ENCODE measurements at places on chromosomes 7 and 10.

GRCh38 chr10:60448246-60448645 lies 58.6 kb upstream of the ANK3 start:
- H3K36me3 ChIP-seq, result no peaks in the 10 kb centered on the region
- H3K27me3 ChIP-seq, result no peaks in the 10 kb centered on the region
- DNase-seq, result no peak
- H3K4me1 ChIP-seq, result no peaks in the 10 kb centered on the region

GRCh38 chr7:132187391-132187790 lies 388.9 kb downstream of the PLXNA4 start:
- H3K36me3 ChIP-seq, result no peaks in the 10 kb centered on the region
- H3K4me1 ChIP-seq, result no peaks in the 10 kb centered on the region
- no peak overlapping the region for H3K4me3 ChIP-seq
- no peak for DNase-seq

DNA sequence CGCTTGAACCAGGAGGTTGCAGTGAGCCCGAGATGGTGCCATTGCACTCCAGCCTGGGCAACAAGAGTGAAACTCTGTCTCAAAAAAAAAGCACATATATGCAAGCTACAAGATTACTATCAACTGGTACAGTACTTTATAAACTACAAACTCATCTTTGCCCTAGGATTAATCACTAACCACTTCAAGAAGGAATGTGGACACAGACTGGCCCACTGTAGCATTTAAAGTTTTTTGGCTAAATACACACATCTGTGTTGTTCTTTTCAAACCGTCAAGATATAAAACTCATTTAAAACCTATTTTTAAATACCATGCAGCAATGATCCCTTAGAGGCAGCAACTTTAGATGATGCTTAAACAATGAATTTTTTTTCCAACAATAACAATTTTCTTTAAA lies 205.4 kb downstream of the IMMP2L start:
- no peaks in the 10 kb centered on the region for H3K4me1 ChIP-seq
- no peak overlapping the region for H3K4me3 ChIP-seq
- no peak for DNase-seq
- no peaks in the 10 kb centered on the region for H3K27me3 ChIP-seq
- H3K36me3 ChIP-seq, result no peaks in the 10 kb centered on the region

DNA sequence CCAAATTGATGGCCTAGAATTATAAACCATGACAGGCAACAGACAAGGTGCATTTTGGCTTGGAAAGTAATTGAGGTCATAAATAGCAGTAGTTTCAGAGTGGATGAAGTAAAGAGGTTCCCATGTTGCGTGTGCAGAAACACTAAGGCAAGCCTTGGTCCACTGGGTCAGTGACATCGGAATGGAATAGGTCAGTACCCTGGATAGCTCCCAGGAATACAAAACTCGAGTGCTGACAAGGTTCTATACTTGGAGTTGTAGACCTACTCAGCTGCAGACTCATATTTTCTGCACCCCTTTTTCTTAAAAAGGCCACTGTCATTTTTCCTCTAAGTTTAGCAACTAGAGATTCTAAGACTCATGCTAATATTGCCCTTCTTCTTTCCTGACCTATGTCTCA lies 132.8 kb downstream of the DYNC1I1 start:
- H3K36me3 ChIP-seq, result no peaks in the 10 kb centered on the region
- no peaks in the 10 kb centered on the region for H3K4me1 ChIP-seq
- H3K27ac ChIP-seq, result no peak overlapping the region
- peaks cover 56% of the 10 kb centered on the region for H3K27me3 ChIP-seq
- H3K4me3 ChIP-seq, result no peak overlapping the region
- DNase-seq, result no peak

DNA sequence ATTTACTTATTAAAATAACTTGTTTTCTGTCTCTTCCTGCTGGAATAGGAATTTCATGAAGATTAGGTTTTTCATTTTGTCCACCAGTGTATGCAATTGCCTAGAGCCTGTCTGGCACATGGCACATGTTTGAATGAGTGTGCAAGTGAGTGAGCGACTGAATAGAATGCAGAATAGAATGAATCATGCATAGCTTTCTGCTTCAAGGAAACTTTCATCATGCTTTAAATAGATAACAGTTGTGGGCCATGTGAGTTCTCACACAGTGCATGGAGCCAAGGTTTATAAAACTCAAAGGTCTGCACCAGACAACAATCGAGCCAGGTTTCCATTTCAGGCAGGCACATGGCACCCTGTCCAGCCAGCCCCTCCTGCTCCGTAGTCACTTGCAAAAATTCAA lies 74.2 kb upstream of the HECW1 start:
- H3K4me1 ChIP-seq, result no peaks in the 10 kb centered on the region
- no peak overlapping the region for H3K4me3 ChIP-seq
- no peaks in the 10 kb centered on the region for H3K27me3 ChIP-seq
- DNase-seq, result no peak
- no peaks in the 10 kb centered on the region for H3K36me3 ChIP-seq

DNA sequence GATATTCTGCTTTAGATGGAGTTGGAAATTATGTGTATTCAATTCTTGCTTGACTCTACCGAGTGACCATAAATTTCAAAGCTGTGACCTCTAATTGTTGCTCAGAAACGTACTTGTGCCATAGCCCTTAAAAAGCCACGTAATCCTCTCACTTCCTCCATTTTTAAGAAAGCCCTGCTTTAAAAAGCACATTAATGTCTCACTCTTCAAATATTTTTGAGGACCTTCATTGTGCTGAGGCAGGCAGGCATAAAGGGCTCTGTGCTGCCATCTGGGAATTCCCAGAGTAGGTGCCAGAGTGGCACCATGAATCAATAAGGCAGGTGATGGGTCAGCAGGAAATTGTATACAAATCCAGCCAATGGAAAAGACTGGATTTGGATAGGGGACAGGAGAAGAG lies 97.7 kb upstream of the FAM204A start:
- H3K27ac ChIP-seq, result no peak overlapping the region
- H3K27me3 ChIP-seq, result 0 out of 2 replicates have a peak, but pooled peaks cover 5% of the 10 kb centered on the region
- no peaks in the 10 kb centered on the region for H3K4me1 ChIP-seq
- no peak overlapping the region for H3K4me3 ChIP-seq
- DNase-seq, result no peak

DNA sequence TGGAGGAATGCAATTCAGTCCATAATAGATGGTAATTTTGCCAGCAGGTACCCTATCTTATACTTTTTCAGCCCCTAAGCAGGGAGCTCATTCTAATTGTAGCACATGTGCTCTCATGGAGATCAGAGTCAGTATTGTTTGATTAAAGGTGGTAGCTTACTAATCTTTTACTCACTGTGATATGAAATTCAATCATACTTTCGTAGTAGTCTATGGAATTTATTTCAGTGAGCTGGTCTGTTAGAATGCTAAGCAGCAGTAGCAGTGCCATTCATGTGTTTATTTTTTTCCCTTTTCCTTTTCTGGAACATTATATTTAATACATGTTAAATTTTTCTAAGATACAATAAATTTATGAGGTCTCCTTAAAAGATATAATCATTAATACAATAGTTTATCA lies 109.0 kb downstream of the ST7 start:
- no peaks in the 10 kb centered on the region for H3K4me1 ChIP-seq
- H3K4me3 ChIP-seq, result no peak overlapping the region
- H3K36me3 ChIP-seq, result no peaks in the 10 kb centered on the region
- H3K27me3 ChIP-seq, result no peaks in the 10 kb centered on the region

GRCh38 chr7:158606129-158606528 lies 18.5 kb upstream of the PTPRN2 start:
- no peak overlapping the region for H3K27ac ChIP-seq
- H3K27me3 ChIP-seq, result no peaks in the 10 kb centered on the region
- no peaks in the 10 kb centered on the region for H3K36me3 ChIP-seq
- no peak for DNase-seq
- no peaks in the 10 kb centered on the region for H3K4me1 ChIP-seq

GRCh38 chr10:34821587-34822585 lies 6.8 kb upstream of the PARD3 start:
- DNase-seq, result no peak
- no peaks in the 10 kb centered on the region for H3K27me3 ChIP-seq

DNA sequence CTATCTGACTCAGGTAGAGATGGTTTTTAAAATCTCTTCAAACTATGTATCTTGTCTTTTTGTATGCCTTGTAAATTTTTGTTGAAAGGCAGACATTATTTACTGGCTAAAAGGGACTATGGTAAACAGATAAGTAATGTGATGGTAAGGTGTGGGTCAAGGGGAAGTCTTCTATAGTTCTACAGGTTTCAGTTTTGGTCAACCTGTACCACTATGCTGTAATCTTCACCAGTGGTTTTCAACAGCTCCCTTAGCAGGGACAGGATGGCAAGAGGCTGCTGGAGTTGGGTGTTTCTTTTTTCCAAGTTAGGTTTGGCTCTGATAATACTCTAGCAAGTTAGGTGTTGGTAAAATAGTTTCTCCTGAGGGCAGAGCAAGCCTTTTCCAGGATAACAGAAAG lies 32.7 kb upstream of the FZD8 start:
- H3K4me1 ChIP-seq, result no peaks in the 10 kb centered on the region
- H3K27me3 ChIP-seq, result peaks cover 10% of the 10 kb centered on the region
- no peak overlapping the region for H3K4me3 ChIP-seq
